ENCODE measurements at places on chromosomes 3 and 15.
A peak's percentile ranks its signal among the peaks of the same experiment; 100 is the strongest.

- DNase-seq = no peak
These were observed 7.0 kb downstream of the CEP152 start for GRCh38 chr15:48803877-48804276.

DNA sequence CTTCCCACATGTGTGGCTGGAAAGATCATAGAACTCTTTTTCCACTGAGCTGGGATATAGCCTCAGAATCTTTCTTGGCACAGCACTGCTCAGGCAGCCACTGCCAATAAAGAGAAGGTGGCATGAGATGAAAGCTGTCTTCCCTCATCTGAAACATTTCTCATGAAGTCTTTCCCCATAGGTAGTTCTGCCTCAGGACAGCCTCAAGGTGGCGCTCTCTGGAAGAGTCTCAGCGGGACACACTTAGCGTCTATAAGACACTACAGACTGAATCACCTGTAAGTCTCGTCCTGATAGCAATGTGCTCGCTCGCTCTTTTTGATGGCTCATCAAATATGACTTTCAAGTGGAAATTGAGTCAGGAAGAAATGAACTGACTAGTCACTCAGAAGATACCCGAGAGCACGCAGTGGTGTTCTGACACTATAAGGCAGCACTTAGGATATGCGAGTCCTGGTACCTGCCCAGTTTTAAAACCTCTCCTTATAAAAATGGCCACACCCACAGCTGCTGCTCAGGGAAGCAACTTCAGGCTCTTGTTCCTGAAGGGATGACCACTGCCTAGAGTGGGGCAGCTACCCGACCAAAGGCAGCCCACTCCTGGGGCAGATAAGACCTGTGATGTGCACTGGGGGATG, 269.5 kb downstream of the SUCLG2 start:
- DNase-seq = peak; percentile 57

DNA sequence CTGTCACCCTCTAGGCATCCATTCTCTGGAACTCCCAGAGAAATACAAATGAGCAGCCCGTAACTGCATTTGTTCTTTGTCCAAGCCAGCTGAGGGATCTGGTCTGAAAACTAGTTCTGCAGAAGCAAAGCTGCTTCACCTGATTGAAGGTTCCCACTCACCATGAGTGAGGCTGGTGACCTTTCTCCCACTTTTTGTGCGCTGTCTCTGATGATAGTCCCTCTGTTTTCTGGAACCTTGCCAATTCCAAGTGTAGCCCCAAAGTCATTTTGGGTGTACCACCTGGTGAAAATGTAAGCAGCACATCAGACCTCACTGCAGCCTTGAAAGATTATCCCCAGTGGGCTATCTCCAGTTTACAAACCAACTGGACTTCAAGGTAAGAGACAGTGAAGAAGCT, 39.4 kb upstream of the BFSP2 start:
- no peak for DNase-seq

DNA sequence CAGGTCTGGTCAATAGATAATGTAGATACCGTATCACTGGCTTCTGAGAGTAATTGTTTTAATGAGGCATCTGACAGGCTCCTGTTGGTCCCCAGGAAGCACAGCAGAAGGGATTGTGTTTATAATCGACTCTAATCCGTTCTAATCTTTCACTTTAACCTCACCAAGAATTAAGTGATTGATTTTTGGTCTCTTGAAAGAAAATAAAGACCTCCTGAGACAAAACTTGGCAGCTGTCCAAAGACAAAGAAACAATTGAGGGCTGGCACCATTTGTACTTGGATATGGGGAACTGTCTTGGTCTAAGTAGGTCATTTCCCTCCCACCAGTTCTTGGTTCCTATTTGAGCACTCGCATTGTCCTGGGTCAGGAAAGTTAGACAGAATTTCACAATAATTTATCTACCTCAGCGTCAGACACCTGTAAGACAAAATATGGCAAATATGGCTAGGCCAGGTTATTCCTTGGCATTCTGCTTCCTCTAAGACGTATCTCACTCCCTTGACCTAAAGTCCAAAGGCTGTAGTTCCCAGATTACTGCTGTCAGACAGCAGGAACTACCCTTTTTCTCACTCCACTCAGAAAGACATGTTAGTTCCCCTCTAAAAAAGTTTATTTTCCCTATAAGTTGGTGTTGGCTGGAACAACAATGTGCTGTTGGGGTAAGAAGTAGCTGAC, 22.7 kb upstream of the CD96 start:
- no peak for DNase-seq
